B cell (primary cell): ENCODE measurements at places on chromosomes 5 and 9. TPM values are rescaled to one million over a fixed set of nuclear protein-coding genes. Genes with fewer than 3 reads are reported as not detected.

Gene FAM53C
- 29.3 and 29.8 TPM in 2 replicates for total RNA-seq

GRCh38 chr9:137298401-137299202, 3.5 kb downstream of the NRARP start:
- H3K27ac ChIP-seq = no peak overlapping the region
- no peak overlapping the region for H3K4me3 ChIP-seq
- no peak for DNase-seq
- no peaks in the 10 kb centered on the region for H3K27me3 ChIP-seq
- H3K36me3 ChIP-seq = no peaks in the 10 kb centered on the region
- H3K4me1 ChIP-seq = peaks cover 44% of the 10 kb centered on the region

Gene FOXD4L6
- total RNA-seq = not detected in 2 replicates

Gene PTGES
- total RNA-seq = not detected in 2 replicates

DNA sequence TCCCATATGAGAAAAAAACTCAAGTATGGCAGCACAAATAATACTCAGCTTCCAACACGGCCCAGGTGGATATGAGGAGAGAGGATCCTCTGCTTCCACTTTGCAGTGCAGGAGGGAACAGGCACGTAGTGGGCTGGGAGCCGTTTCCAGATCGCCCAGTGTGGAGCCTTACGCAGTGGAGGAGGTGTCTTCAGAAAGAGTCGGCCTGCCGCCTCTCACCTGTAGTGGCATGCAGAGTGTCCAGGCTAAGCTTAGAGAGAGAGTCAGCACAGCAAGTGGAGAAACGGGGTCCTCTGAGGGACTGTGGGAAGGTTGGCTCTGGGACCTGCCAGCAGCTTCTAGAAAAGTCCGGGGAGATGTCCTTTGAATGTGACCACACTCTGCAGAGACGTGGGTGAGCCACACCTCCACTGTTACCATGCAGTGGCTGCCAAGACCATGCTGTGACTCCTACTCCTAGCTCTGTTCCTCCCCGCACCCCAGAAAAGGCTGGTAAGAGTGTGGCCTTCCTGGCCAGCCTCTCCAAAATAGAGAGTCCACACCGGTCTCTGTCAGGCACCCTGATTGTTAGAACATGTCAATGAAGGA, 3.5 kb upstream of the SEMA4D start:
- H3K4me3 ChIP-seq = no peak overlapping the region
- H3K4me1 ChIP-seq = peaks cover 54% of the 10 kb centered on the region
- H3K27ac ChIP-seq = no peak overlapping the region
- H3K36me3 ChIP-seq = no peaks in the 10 kb centered on the region
